ENCODE measurements at places on chromosomes 12 and 14. TPM values are rescaled to one million over a fixed set of nuclear protein-coding genes. Genes with fewer than 3 reads are reported as not detected.

GPATCH2L gene
- 28.1 TPM for polyA plus RNA-seq

GLIPR1L1 gene
- polyA plus RNA-seq: not detected

SLC17A8 gene
- not detected for polyA plus RNA-seq

RAD9B gene
- polyA plus RNA-seq: 2.3 TPM

KLRG1 gene
- 13.1 TPM for polyA plus RNA-seq

NUMB gene
- 70.9 TPM for polyA plus RNA-seq

PDZRN4 gene
- polyA plus RNA-seq: 4.4 TPM

OTUB2 gene
- 4.4 TPM for polyA plus RNA-seq

ARHGAP9 gene
- polyA plus RNA-seq: not detected

CLEC7A gene
- polyA plus RNA-seq: not detected

MANSC1 gene
- 5.3 TPM for polyA plus RNA-seq

TAS2R8 gene
- not detected for polyA plus RNA-seq

HNF1A gene
- not detected for polyA plus RNA-seq

PPTC7 gene
- polyA plus RNA-seq: 24.8 TPM

FITM1 gene
- 181 TPM for polyA plus RNA-seq

RPS26 gene
- polyA plus RNA-seq: 252 TPM

PLEKHD1 gene
- polyA plus RNA-seq: 0.37 TPM

STAC3 gene
- 5.4 TPM for polyA plus RNA-seq

KRT86 gene
- polyA plus RNA-seq: 0.35 TPM

DTX3 gene
- 44.5 TPM for polyA plus RNA-seq

ESR2 gene
- polyA plus RNA-seq: 0.14 TPM

PRKD1 gene
- polyA plus RNA-seq: 15.2 TPM

SERPINA3 gene
- polyA plus RNA-seq: 0.31 TPM

ITGA7 gene
- polyA plus RNA-seq: 32.9 TPM

GALNT16 gene
- polyA plus RNA-seq: 3.4 TPM

ADAM21 gene
- polyA plus RNA-seq: not detected

RPL10L gene
- not detected for polyA plus RNA-seq

BHLHE41 gene
- polyA plus RNA-seq: 0.46 TPM

SCN8A gene
- 0.40 TPM for polyA plus RNA-seq

SIX6 gene
- not detected for polyA plus RNA-seq

PROX2 gene
- 0.75 TPM for polyA plus RNA-seq

TMEM229B gene
- polyA plus RNA-seq: 0.37 TPM

PLEKHG3 gene
- 19.2 TPM for polyA plus RNA-seq

GDF3 gene
- polyA plus RNA-seq: 0.35 TPM

LMNTD1 gene
- polyA plus RNA-seq: 0.69 TPM

MYF6 gene
- polyA plus RNA-seq: not detected

KDM2B gene
- 35.8 TPM for polyA plus RNA-seq

MDGA2 gene
- 0.25 TPM for polyA plus RNA-seq

INHBC gene
- 0.11 TPM for polyA plus RNA-seq

PLEKHG7 gene
- polyA plus RNA-seq: not detected

CLEC6A gene
- 0.26 TPM for polyA plus RNA-seq

LYZ gene
- not detected for polyA plus RNA-seq

TMCC3 gene
- polyA plus RNA-seq: 0.79 TPM

PAWR gene
- 58.1 TPM for polyA plus RNA-seq

CELA1 gene
- not detected for polyA plus RNA-seq

CDKN3 gene
- polyA plus RNA-seq: 19.6 TPM

ANKRD33 gene
- polyA plus RNA-seq: not detected

TAS2R43 gene
- 1.6 TPM for polyA plus RNA-seq

PRH2 gene
- 0.43 TPM for polyA plus RNA-seq

ZDHHC22 gene
- 0.10 TPM for polyA plus RNA-seq

Measured in cardiac muscle cell (in vitro differentiated cells and primary cell).